ENCODE measurements at places on chromosomes 7 and 10.

- DNase-seq = no peak
These were observed 139.3 kb upstream of the TCF7L2 start for GRCh38 chr10:112810711-112811151.

GRCh38 chr10:28806951-28807759 lies 129.8 kb downstream of the BAMBI start:
- DNase-seq = no peak

DNA sequence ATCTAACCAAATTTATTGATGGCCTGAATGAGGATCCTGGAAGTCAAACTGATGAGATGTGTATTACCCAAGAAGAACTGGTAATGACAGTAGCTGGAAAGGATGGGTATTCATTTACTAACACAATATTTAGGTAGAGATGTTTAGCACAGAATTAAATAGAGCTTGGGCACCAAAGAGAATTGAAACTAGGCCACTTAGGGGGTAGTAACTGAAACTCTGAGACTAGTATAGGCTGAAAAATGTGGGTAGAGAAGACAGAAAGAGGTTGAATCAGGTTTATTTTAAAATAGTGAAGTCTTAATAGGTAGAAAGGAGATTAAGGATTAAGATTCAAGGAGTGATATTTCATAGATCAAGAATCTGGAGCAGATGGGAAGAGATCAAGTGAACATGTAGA lies 155.8 kb downstream of the MLLT10 start:
- DNase-seq = no peak

- DNase-seq = no peak
These were observed 239.2 kb downstream of the GPAM start for GRCh38 chr10:111944331-111944730.

GRCh38 chr7:69285854-69286253 lies 312.4 kb upstream of the AUTS2 start:
- no peak for DNase-seq

DNA sequence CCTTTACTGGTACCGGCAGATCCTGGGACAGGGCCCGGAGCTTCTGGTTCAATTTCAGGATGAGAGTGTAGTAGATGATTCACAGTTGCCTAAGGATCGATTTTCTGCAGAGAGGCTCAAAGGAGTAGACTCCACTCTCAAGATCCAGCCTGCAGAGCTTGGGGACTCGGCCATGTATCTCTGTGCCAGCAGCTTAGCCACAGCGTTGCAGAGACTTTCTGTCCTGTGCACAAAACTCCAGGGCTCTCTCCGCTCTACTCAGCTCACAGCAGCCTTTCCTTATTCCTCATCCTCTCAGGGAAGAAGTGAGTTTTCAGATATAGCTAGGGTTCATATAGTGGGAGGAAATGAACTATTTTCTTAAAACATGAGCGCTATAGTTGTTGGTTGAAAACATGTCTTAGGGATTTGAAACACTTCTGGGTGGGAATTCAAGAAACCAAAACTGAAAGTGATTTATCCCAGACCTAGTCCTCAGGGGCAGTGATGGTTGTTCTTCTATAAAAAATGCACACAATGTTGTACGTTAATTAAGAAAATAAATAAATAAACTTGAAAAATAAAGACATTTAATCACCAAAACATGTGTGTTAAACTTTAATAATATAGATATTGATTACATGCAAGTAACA lies 150.2 kb upstream of the PRSS58 start:
- no peak for DNase-seq

DNA sequence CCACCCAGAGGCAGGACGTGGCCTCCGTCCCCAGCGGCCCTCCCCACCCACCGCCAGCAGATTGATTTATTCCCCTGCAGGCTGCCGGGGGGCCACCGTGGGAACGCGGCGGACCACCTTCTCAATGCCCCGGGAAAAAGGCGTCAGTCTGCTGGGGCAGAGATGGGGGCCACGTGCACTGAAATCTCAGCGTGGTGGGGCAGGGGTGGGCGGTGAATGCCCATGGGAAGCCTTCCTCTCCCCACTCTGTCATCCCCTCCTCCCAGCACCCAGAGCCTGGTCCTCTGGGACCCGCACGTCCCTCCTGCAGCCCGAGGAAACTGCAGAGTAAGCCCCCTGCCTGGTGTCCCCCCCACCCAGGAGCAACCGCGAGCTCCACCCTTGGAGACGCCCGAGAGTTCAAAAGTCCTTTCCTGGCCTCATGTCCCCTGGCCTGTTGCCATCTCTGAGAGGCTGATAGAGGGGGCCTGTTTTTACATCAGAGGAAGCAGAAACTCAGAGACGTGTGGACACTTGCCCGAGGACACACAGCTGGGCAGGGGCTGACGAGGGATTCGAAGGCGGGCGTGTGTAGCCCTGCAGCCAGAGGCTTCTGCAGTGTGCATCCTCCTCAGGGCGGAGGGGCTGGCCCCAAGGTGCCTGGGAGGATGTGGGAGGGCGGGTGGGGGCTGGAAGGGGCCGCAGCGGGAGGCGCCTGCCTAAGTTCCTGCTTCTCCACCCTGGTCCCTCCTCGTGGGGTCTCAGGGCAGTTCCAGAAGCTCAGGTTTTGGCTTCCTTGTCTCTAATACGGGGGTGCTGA lies 21.8 kb downstream of the UNCX start:
- DNase-seq = no peak

- DNase-seq = no peak
These were observed 264.6 kb upstream of the BMPER start for GRCh38 chr7:33640741-33641140.

DNA sequence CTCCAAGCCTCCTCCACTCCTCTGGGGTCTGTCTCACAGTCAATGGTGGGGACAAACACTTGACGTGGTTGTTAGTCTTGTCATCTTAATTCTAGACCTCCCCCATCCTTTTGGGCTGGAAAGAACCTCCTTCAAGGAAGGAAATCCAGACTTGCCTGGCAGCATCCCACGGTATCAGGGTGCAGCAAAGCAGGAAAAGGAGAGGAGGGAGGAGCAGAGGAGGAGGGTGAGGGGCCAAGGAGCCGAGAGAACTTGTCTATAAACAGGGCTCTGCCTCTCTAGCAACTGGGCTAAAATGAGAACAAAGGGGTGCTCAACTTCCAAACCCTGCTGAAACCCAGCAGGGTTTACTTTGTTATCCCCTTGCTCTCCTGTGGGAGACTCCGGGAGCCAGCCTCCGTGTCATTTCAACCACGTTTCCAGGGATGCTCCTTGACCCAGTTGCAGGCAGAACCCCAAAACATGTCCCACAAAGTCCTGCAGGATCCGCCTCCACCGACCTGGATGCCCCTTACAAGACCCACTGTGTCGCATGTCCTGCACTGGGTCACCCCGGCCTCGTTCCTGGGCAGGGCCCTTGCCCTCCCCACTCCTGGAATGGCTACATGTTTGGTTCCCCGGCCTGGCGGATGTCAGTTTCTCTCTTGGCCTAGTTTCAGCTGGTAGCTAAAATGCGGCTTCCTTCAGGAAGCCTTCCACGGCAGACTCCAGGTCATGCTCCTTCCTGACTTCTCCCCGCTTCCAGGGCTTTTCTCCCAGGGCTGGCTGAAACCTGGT lies 69.7 kb upstream of the MGMT start:
- DNase-seq = no peak

GRCh38 chr10:28881171-28881882 lies 204.0 kb downstream of the BAMBI start:
- DNase-seq = no peak

GRCh38 chr10:98144985-98145384 lies 10.5 kb downstream of the R3HCC1L start:
- no peak for DNase-seq

GRCh38 chr10:65550761-65551160 lies 1375.1 kb upstream of the LRRTM3 start:
- DNase-seq = no peak

DNA sequence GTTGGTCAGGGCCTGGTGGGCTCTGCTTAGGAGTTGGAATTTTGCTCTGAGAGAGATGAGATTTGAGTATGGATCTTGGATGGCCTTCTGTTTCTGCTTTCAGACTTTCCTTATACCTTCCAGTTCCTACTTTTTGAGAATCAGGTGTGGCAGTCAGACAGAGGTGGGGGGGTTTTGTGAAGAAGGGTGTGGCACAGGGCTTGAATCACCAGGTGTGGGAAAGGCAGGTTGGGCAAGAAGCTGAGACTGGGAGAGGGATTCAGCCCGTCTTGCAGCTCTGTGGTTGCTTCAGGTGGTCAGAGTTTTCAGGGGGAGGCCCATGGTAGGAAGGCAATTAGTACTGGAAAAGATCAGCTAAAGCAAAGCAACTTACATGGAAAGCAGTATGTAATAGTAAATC lies 340.2 kb downstream of the LRMDA start:
- DNase-seq = no peak

DNA sequence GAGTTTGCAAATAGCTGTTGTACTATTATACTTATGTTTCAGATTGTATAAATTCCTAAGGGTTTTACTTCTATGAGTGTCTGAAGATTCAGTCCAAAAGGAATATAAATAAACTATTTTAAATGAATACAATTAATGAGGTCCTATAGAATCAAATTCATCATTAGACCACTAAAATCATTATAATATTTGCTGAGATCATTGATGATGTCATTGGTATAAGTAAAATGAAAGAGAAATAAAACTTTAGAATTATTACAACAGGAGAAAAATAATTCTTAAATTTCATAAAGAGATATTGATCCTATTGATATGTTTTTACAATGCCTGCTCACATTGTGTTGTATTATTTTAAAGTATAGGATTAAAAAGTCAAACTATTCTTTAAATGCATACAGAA lies 544.0 kb upstream of the ZWINT start:
- no peak for DNase-seq

DNA sequence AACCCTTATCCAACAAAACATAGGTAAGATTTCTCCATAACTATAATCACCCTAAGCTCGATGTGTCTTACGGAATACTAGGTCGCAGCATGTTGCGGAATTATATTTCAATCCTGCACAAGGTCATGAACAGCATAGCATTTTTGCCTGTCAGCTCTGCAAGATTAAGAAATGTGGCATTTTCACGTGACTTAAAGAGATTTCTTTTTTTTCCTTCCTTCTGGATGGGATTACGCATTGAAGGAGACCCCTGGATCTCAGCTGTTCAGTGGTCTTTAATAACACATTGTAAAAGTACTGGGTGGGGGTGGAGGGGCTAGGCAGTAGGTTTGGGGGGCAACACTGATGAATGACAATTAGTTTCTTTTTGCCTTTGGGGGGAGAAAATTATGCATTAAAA lies 106.7 kb downstream of the CUBN start:
- no peak for DNase-seq

- DNase-seq = no peak
These were observed 27.5 kb upstream of the FIGNL1 start for GRCh38 chr7:50477640-50478039.

DNA sequence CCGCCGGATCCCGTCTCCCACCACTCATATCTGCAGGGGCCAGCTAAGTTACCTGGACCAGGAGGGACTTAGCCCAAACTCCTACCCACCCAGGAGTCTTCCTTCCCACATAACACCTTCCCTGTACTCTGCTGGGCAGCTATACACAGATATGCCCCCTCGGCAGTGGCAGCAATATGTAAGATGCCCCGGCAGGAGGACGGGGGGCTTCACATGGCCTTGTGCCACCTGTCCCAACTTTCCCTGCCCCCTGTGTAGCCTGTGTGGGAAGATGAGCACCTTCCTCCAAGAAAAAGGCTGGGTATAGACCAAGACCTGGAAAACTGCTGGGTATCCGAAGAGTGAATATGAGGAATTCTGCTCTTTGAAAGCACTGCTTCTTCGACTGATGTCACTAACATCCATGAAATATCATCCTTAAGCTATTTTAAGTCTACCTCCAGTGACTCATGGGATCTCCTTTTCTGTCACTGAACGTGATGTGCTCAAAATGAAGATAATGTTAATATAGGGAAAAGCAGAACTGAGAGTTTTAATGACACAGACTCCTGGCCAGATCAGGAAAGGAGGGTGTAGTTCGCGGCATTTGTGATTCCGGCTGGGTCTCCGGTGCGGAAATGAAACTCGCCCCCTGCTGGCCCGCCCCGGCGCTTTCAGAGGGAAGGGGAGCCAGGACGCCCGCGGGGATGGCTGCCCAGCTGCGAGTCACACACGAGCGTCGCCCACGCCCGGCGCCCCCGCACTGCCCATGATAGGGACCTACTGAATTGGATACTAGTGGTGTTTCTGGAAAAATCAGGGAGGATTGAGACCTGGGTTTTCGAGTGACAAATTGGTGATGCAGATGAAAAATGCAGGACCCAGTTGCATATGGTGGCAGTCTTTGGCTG lies 256.9 kb upstream of the NFE2L3 start:
- DNase-seq = peak; percentile 20

- DNase-seq = peak; percentile 39
These were observed 40.4 kb upstream of the DLX5 start for GRCh38 chr7:97064972-97065587.

DNA sequence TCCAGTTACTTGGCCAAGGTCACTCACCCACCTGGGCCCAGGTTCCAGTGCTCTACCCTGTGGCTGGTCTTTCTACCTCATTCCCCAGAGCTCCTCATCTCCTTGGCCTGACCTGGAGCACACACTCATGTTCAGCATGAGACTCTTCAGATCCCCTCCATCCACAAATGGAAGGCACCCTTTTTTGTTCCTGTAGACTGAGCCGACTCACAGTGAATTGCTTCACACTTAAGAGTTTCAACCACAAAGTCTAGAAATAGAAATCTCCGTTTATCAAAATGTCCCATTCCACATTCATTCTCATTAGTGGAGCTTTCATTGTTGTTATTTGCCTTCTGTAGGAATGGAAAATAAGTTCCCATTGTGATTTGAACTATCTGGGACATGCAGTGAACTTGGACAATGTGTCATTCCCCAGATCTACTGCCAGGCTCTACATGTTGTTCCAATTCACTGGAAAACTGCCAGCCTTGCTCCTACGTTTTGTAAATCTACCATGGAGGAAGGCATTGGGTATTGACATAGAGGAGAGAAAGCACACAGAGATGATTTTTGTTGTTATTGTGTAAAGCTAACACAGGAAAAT lies 125.3 kb upstream of the CELF2 start:
- DNase-seq = no peak

- no peak for DNase-seq
These were observed 30.8 kb upstream of the VSIR start for GRCh38 chr10:71804077-71804476.

DNA sequence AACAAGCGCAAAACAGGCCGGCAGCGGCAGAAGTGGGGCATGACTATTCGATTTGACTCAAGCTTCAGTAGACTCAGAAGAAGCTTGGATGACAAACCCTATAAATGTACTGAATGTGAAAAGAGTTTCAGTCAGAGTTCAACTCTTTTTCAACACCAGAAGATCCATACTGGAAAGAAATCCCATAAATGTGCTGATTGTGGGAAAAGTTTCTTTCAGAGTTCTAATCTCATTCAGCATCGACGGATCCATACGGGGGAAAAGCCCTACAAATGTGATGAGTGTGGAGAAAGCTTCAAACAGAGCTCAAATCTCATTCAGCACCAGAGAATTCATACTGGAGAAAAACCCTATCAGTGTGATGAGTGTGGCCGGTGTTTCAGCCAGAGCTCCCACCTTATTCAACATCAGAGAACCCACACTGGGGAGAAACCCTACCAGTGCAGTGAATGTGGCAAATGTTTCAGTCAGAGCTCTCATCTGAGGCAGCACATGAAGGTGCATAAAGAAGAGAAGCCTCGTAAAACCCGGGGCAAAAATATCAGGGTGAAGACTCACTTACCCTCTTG lies 2.8 kb downstream of the ZNF22 start:
- DNase-seq = no peak

- no peak for DNase-seq
These were observed 136.2 kb downstream of the PRPF18 start for GRCh38 chr10:13722747-13723653.
